ENCODE measurements at places on chromosomes 12 and 14.

- DNase-seq: no peak
Observed at GRCh38 chr12:56816491-56816890, 53.4 kb downstream of the HSD17B6 start.

- DNase-seq: no peak
Observed at GRCh38 chr12:114625294-114625851, 58.6 kb downstream of the TBX3 start.

- DNase-seq: no peak
Observed at GRCh38 chr12:12017135-12017581, 53.6 kb upstream of the BCL2L14 start.

DNA sequence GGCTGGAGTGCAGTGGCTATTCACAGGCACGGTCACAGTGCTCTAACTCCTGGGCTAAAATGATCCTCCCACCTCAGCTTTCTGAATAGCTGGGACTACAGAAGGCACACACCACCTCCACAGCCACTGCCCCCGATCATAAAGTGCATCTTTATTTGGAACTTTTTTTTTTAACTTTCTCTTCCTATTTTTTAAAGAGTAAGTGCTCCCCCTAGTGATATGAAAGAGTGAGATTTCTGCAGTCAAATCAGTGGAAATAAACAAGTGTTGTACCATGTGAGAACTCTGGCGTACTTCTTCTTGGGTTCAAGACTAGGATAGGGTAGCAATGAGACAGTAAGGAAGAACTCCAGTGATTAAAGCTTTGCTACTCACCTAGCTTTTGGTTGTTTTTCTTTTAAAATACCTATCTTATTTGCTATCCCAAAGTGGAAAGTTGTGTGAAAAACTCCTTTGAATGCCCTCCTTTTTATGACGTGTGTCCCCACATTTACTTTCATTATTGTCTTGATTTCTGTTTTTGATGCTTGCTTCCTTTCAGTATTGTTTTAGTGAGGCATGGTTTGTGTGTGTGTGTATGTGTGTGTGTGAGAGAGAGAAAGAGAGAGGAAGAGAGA is 6.6 kb downstream of the PPP4R4 start:
- DNase-seq: no peak

DNA sequence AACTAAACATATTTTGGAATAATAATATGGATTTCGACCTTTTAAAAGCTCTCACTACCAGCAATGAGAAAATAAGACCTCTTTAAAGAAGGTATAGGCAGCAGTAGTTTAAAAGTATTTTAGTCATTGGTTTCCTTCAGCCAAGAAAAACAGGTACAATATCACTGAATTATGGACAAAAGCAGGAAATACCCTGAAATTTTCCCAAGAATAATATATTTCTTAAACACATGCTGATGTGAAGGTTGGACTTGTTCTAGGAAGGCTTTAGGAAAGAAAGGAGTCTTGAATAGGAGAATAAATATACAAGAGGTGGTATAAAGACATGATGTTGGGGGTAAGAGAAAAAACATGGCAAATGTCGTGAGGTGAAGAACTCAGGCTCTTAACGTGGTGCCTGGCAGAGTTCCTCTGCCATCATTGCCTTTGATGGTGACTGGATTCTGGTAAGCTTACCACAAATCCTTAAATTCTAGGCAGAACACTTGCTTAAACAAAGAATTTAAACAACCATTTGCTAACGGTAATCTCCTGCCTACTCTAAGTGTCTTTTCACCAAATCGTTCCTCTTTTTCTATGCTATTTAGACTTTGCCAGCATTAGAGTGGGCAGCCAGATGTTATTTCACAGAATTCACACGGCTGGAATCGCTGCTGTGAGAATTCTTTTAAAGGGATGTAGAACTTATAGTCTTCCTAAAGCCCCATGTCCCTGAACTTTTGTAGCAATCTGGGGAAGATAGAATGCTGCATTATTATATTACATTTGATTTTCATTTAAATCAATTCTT is 11.9 kb upstream of the NUDT4 start:
- DNase-seq: no peak
